Right renal cortex interstitium (tissue), 3 donors: ENCODE measurements at places on chromosomes 2 and 18. TPM values are rescaled to one million over a fixed set of nuclear protein-coding genes. Genes with fewer than 3 reads are reported as not detected.

The KCNJ3 gene
- polyA plus RNA-seq = 7.9 TPM

The CCDC150 gene
- 19.7 TPM for polyA plus RNA-seq

GRCh38 chr2:36318547-36318946, 37.0 kb upstream of the CRIM1 start:
- DNase-seq = no peak

- DNase-seq = no peak
These were observed 24.8 kb downstream of the RUFY4 start for GRCh38 chr2:218093879-218094278.

The EML6 gene
- 16.9 TPM for polyA plus RNA-seq

The ST6GAL2 gene
- polyA plus RNA-seq = 12.8 TPM
